T-helper 9 cell (primary cell): ENCODE measurements at places on chromosomes 11 and 22.

DNA sequence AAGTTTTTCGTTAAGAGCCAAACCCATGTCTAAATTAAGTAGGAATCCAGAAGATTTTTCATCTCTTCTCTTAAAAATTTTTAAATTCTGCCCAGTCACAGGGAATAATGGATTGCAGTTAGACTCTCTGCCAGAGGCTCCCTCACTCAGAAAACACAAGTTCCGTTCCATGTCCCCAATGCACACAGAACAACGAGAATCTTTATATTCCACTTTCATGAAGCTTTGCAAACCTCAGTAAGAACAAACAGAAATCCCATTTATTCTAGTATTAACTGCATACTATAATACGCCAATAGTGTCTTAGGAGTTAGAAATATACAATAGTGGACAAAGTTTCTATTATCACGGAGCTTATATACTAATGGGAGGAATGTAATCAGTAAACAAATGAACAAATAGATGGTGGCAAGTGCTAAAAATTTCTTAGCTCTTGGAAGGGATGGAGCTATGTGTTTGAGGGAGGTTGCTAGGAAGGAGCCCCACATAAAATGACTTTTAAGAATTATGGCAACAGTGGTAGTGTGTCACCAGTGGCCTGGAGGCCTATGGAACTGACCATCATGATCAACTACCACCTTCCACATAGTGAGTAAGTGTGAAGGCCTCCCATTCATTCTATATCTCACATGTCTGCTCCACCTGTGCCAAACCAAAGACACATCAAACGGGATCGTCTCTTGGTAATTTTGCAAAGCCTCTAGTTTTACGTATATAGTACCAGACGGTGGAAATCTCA is 24.9 kb downstream of the PICALM start:
- no peak for DNase-seq

GRCh38 chr11:77082838-77083565 is 16.2 kb downstream of the CAPN5 start:
- no peak for DNase-seq

- no peak for DNase-seq
These were observed 40.0 kb downstream of the AHNAK start for GRCh38 chr11:62506413-62507124.

DNA sequence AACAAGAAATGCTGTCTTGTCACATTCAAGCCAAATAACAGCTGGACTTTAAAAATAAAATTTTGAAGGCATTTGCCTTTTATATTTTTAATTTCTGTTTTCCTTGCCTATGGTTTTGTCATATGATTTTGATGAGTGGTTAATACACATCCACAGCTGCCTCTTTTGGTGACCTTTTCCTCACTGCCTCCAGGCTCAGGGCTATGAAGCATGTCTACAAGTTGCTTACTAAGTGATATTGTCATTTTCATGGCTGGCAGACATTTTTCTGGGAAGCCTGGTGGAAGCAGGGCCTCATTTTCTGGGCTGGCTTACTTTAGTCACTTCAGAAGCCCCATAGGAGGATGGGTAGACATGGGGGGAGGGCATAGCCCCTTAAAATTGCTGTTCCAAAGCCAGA is 344.9 kb downstream of the SOX6 start:
- DNase-seq: no peak

DNA sequence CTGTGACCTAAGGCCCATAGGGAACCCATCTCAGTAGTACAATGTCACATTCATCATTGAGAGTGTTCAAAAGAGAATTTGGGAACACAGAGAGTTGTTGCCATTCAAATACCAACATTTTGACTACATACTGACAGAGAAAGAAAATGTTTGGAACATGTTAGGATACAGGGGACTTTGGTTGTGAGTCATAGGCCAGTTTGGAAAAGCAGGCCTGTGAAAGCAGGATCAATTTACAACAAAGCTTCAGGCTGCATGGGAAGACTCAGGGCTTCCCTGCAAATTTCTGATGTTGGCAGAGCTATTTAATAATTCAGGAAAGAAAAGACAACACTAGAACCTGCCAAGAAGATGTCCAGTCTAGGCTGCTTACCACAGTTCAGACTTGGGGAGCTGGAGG is 374 bp downstream of the NLRP10 start:
- DNase-seq: no peak

DNA sequence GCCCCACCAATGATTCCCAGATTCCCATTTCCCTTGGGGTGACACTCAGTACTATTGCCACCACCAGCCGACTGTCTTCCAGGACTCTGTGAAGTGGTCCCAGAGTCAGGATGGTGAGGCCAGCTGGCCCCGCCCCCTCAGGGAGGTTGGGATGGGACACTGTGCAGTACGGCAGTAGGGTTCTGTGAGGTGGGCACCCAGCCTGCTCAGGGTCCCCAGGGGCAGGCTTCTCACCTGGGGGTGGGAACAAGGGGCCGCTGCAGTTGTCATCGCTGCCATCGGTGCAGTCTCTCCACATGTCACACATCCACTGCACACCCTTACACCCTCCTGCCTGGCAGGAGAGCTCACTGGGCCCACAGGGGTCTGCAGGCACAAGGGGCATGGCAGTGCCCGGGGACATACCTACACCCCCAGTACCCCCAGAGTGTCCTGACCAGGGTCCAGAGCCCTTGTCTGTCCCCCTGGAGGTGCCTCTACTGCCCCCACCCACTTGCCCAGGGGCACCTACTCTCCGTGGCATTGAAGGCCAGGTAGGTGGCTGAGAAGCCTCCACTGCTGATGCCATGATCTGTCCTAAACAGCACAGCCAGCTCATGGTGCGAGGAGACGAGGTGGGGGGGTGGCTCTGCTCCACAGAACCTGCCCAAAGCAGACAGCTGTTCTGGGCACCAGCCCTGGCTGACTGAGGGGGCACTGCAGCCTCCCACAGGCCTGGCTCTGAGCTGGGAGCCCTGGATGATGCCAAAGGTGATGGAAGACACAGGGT is 1.9 kb upstream of the C1QTNF5 start:
- DNase-seq: no peak

DNA sequence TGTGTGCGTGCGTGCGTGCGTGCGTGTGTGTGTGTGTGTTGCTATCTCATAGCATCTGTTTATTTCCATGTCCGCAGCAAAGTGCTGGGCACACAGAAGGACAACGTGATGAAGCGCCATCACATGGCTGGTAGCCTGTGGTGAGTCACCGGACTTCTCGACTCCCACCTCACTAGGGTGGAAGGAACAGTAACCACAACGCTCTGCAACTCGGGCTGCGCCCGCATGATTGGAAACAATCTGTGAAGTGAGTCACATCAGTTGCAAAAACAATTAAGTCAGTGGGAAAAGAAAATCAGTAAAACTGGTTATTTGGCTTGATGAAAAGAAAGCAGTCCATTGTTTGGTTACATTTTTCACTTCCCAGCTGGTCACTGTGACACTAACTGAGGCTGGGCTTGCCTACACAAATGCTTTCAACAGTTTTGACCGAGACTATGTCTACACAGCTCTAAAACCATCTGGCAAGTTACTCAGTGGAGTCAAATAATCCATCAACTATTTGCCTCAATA is 437.3 kb upstream of the CADM1 start:
- DNase-seq: no peak

- DNase-seq: no peak
These were observed 69.5 kb downstream of the PARVA start for GRCh38 chr11:12446863-12447262.

DNA sequence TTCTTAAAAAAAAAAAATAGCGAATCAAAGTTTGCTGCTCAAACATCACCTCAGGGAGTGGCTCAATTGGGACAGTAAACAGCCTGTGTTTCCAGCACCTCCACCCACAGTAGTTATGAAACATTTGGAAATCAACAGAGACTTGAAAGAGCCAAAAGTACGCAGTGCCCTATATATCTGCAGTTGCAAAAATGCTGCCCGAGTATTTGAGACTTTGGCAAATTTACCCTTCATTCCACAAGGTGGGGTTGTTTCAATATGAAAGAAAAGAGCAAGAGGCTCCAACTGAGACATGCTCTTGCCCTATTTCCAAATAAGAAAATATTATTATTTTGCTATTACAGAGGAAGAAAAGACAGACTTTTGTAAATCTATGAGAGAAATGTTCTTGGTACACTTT is 851.1 kb upstream of the RAG2 start:
- DNase-seq: no peak
